Glomerular endothelial cell (primary cell): ENCODE measurements at places on chromosomes 1 and 21.

DNA sequence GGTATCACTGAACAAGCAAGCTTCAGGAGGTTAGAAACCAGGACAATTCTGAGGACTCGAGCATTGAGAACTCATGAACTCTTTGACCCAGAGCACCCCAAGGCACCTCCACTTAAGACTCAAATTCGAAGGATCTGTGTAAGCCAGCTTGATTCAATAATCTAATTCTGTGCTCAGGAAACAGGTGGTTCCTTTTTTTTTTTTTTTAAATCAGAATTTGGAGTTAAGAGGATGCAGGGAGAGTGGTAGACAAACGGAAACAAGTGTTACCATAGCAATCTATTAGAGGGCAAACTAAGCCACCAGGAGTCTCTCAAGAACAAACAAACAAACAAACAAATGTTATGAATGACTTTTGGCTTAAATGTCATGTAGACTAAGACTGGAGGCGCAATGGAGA, 53.8 kb upstream of the DPH5 start:
- no peak for DNase-seq

GRCh38 chr1:42186152-42186551, 21.6 kb upstream of the GUCA2A start:
- no peak for DNase-seq

- no peak for DNase-seq
Measured at GRCh38 chr1:20319456-20320220, 29.0 kb downstream of the VWA5B1 start.

DNA sequence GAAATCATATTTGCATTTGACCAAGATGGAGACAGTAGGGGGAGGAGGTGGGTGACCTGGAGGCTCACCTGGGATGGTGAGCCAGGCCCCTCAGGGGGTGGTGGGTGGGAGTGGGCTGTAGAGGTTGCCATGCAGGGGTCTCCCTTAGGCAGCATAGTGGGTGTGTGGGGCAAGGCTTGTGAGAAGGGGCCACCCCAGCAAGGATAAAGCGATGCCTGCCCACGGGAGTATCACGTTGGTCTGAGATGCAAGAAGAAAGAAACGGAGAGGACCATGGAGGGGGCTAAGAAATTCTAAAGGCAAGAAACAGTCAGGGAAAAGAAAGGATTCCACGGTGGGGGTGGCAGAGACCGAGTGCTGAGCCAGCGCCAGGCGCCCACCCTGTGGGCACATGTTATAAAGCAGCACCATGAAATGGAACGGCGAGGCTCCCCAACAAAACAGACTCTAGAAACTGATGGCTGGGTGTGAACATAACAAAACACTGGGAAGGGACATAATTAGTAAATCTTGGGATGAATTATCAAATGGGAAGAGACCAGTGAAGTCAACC, 11.7 kb upstream of the C2CD2 start:
- no peak for DNase-seq

- DNase-seq, result no peak
Measured at GRCh38 chr1:172287208-172287607, 133.3 kb upstream of the C1orf105 start.

DNA sequence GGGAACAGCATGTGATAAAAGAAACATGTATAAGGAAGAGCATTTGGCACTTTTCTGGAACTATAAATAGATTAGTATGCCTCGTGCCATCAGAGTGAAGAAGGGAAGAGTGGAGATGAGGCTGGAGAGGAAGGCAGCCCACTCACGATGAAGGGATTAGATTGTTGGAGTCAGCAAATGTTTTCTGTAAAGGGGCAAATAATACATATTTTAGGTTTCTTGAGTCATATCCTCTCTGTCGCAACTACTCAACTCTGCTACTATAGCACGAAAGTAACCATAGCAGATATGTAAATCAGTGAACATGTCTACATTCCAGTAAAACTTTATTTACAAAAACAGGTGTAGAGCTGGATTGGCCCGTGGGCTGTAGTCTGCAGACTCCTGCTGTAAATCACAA, 147.8 kb downstream of the TENT5C start:
- no peak for DNase-seq

DNA sequence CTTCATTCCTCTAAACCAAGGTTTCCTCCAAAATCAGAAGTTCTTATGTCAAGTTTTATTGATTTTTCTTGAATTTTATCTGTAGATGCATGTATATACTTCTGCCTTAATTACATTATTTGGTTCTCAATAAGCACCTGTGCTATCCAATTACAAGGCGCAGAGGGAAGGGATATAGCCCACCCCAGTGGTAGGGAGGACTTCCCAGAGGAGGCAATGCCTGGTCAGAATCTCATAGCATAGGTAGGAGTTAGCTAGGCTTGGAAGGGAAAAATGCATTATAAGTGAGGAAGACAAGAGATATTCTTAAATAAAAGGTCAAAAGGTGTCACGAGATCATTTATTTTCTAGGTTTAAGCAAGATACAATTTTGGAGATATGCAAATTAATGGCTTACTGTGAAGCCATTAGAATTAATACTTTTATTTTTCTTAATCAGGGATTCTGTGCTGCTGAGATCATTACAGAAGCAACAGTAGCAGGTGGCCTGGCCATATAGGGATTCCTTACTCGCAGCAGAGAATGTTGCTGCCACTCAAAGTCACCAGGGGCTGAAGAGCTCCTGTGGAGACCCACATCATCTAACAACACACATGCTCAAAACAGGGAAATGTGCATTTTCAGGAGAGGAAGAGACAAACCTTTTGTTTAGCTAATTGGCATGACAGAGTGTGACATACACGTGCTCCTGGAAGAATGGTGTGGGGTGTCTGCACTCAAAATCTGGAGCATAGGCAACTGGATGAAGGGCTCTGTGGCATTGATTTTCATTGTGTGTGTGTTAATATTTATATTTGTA, 178.3 kb downstream of the ATG4C start:
- no peak for DNase-seq

GRCh38 chr1:57082711-57083439, 117.1 kb upstream of the C8B start:
- no peak for DNase-seq

- no peak for DNase-seq
Measured at GRCh38 chr1:235712812-235713211, 63.2 kb upstream of the GNG4 start.

DNA sequence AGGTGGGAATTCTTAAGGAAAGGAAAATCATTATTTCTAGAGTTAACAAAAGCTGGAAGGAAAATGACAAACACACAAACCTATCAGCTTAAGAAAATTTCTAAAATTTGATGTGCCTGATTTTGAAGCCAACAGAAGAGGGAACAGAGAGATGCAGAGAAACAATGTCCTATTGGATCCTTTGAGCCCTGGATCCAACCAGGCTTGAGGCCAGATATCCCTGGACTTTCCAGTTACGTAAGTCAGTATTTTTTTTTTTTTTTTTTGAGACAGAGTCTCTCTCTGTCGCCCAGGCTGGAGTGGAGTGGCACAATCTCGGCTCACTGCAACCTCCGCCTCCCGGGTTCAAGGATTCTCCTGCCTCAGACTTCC, 648.9 kb downstream of the KIF26B start:
- DNase-seq, result no peak

DNA sequence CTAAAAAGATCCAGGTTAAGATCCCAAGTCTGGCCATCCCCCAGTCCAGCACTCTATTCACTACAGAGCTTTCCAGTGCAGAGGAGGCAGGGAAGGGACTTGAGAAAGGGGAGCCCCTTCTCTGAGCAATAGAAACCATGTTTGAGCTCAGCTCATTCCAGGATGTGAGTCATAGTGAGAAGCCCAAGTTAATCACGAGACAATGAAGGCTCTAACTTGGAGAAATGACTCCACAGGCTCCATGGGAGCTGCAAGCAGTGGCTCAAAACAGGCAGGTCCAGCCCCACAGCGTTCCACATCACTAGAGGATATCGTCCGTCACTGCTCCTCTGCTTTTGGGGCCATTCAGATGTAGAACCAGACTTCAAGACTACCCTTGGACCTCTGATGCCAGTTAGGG, 59.1 kb downstream of the CAMK2N1 start:
- peak; percentile 63 for DNase-seq

- no peak for DNase-seq
Measured at GRCh38 chr1:77400781-77401180, 119.0 kb downstream of the AK5 start.

GRCh38 chr21:41680444-41681347, 86.2 kb downstream of the RIPK4 start:
- no peak for DNase-seq

DNA sequence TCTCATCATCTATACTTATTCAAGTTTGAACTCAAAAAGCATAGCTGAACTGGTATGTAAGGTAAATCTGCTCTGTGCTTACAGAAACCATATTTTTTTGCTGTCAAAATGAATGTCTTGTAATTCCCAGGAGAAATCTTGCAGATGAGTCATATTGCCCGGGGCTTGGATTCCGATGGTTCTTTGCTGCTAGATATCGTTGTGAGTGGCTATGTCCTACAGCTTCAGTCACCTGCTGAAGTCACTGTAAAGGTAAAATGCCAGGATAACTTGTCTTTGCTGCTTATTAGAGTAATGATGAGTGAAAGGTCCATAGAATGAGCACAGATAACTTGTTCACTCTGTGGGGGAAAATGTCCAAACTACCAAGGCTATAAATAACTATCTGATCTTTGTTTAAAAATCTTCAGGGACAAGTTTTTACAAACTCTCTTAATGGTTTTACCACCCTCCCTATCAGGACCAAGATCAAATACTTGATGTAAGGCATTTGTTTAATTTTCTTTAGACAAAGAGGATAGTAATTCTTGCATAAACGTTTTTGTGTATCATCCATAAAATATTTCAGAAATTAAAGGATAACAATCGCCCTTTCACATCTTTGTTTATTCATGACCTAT, 222.3 kb downstream of the TPR start:
- DNase-seq, result no peak

DNA sequence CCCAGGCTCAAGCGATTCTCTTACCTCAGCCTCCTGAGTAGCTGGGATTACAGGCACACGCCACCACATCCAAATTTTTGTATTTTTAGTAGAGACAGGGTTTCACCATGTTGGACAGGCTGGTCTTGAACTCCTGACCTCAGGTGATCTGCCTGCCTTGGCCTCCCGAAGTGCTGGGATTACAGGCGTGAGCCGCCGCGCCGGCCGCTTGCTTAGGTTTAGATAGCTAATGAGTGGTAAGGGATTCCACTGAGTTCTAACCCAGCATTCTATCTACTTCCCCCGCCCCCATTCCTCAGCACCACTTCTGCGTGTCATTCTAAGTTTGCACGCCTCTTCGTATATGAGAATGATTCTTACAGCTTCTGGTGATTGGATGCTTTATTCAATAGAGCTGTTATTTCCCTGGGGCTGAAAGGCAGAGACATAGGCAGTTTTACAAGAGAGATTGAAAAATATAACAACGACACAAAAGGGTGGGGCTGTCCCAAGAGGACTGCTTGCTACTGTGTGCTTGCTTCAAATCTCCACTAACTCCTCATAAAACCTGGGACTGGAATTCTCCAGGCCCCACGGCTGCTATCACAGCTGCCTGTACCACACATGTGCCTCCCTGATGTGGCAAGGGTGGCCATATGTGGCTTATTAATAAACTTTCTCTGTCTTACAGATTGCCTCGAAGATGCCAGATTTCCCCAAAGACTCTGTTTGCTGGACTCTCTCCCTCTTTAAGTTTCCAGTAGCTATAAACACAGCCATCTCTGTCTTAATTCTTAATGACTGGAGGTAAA, 23.7 kb upstream of the GREM2 start:
- DNase-seq, result no peak

DNA sequence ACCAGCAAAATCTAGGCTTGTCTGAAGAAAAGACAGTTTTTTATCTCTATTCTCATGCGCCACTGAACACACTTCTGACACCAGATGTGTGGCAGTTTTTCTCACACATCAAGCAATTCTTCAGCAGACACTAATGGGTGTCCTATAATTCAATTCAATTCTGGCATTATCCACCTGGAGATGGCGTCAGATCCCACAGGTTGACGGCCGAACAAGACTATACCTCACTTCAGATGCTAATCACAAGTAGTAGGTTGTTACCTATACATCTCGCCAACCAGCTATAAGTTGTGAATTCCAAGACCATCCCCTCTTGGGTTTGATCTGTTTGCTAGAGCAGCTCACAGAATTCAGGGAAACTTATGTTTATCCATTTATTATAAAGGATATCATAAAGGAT, 89.9 kb upstream of the ARTN start:
- DNase-seq, result no peak

DNA sequence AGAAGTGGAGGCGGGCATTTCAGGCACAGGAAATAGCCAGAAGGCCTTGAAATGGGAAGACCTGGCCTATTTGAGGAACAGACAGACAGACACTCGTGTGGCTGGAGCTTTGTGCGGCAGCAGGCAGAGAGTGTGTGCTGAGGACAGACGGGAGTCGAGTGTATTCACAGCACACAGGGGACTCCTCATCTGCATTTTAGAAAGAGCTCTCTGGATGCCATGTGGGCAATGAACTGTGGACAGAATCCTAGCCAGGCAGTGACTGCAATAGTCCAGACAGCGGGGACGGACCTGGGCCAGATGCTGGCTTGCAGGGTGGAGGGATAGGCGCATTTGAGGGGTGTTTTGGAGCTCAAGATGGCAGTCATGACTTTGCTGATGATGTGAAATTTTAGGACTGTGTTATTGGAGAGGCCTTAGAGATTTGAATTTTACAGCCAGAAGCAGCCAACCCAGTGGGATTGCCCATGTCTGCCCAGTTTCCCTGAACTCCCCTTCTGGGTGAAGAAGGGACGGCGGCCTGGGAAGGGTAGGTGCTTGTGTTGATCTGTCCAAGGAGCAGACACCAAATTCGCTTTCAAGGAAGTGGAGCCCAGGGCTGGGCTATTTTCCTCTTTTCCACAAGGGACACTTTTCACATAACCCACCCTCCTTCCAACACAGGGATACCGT, 43.7 kb downstream of the CHAF1B start:
- DNase-seq, result no peak

- DNase-seq, result no peak
Measured at GRCh38 chr21:46078978-46079351, 18.9 kb upstream of the COL6A2 start.

DNA sequence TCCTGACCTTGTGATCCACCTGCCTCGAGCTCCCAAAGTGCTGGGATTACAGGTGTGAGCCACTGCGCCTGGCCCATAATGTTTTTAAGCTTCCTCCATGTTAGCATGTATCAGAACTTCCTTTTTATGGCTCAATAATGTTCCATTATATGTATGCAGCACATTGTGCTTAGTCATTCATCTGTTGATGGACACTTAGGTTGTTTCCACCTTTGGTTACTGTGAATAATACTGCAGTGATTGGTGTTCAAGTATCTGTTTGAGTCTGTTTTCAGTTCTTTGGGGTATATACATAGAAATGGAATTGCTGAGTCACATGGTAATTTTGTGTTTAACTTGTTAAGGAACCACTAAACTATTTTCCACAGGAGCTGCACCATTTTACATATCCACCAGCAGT, 17.7 kb downstream of the CMPK1 start:
- DNase-seq, result no peak

- no peak for DNase-seq
Measured at GRCh38 chr1:207903767-207904166, 7.2 kb downstream of the CD34 start.

- DNase-seq, result no peak
Measured at GRCh38 chr1:223712850-223713474, 623 bp downstream of the CAPN2 start.

GRCh38 chr21:32702702-32703101, 25.1 kb downstream of the SYNJ1 start:
- DNase-seq, result no peak

- DNase-seq, result no peak
Measured at GRCh38 chr1:175717610-175718540, 25.5 kb downstream of the TNR start.
